ENCODE measurements at places on chromosomes 2 and 18.

- no peak for ATAC-seq
Observed at GRCh38 chr2:165961818-165962217, 8.2 kb upstream of the TTC21B start.

DNA sequence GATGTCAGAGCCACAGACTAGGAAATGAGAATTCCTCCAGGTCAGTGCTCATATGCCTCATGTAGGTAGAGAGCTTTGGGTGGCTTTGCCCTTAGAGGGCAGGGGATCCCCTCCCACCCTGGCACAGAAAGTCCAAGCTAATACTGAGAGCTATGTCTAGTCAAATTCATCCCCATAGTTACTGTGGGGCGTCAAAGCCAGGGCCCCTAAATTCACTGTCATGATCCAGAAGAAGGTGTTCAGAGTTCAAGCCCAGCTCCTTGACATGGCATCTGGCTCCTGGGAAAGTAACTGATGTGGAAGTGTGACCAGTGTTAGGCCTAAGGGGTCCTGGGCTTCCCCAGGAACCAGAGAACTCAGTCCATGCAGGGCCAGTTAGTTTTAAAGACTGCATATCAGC is 1.8 kb downstream of the THNSL2 start:
- no peak for ATAC-seq

GRCh38 chr2:8663997-8664396 is 17.9 kb upstream of the ID2 start:
- ATAC-seq, result no peak

- no peak for ATAC-seq
Observed at GRCh38 chr2:119691651-119692245, 12.7 kb downstream of the TMEM177 start.

DNA sequence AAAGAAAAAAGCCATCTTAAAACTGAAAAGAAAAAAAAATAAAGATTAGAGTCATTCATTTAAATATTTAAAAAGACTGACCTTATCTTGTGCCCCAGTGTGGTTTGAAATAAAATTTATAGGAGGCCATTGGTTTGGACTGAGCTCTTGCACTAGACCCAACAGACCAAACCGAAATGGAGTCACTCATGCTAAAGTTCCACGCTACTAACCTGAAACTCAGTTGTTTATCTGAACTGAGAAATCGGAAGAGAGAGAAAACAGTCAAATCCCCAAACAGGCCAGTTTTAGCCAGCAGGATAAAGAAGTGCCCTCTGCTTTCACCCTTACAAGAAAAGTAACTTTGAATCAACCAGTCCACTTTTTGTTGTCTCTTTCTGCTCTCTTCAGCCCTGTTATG is 18.2 kb downstream of the RBM43 start:
- no peak for ATAC-seq

DNA sequence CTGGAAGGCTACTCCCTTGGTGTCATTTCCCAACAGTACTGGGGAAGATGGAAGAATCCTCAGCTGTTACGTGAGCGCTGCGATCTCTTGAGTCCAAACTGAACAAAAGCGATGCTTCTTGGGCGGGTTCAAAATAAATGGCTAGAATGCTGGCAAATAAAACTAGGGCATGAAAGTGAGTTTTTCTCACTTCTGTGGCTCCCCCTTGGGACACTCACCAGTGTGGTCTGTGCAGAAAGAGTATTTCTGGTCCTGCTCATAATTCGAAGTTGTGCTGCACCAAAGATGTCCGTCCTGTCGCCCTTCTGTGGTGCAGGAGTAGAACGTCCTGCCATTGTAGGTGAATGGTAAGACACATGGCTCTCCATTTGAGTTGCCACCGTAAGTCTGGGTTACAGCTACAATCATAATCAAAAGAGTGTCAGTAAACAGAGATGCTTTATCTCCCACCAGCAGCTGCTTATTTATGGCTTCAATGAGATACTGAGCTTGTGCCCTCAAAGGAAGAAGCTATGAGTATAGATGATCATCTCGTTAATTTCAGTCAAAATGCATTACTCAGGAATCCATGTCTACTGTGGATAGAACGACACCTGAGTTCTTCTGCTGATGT is 11.8 kb downstream of the FN1 start:
- ATAC-seq, result no peak

GRCh38 chr2:157971702-157972101 is 95.6 kb upstream of the ACVR1 start:
- no peak for ATAC-seq

DNA sequence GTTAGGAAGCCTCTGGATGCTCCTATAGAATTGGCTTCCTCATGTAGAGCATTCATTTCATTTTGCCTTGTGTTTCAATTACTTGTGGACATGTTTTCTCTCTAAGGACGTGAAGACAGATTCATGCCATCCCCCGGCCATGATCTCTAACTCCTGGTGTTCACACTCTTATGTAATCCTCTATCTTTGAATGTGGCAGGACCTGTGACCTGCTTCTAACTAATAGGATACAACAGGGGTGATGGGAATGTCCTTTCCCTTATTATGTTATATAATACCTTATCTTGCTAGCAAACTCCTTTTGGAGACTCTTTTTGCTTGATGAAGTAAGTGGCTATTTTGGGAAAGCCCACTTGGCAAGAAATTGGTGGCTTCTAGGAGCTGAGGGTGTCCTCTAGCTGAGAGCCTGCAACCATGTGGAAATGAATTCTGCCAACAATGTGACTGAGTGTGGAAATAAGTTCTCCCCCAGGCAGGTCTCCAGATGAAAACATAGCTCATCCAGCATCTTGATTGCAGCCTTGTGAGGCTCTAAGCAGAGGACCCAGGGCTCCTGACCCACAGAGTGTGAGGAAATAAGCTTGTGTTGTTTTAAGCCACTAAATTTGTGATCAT is 13.8 kb downstream of the DPYSL5 start:
- no peak for ATAC-seq

- ATAC-seq, result no peak
Observed at GRCh38 chr2:84966731-84967130, 4.2 kb upstream of the KCMF1 start.

GRCh38 chr2:146392186-146392585 is 1452.6 kb upstream of the ACVR2A start:
- no peak for ATAC-seq

- no peak for ATAC-seq
Observed at GRCh38 chr2:56749152-56749752, 565.5 kb downstream of the CCDC85A start.

- no peak for ATAC-seq
Observed at GRCh38 chr18:50277942-50278341, 3.4 kb downstream of the MBD1 start.

DNA sequence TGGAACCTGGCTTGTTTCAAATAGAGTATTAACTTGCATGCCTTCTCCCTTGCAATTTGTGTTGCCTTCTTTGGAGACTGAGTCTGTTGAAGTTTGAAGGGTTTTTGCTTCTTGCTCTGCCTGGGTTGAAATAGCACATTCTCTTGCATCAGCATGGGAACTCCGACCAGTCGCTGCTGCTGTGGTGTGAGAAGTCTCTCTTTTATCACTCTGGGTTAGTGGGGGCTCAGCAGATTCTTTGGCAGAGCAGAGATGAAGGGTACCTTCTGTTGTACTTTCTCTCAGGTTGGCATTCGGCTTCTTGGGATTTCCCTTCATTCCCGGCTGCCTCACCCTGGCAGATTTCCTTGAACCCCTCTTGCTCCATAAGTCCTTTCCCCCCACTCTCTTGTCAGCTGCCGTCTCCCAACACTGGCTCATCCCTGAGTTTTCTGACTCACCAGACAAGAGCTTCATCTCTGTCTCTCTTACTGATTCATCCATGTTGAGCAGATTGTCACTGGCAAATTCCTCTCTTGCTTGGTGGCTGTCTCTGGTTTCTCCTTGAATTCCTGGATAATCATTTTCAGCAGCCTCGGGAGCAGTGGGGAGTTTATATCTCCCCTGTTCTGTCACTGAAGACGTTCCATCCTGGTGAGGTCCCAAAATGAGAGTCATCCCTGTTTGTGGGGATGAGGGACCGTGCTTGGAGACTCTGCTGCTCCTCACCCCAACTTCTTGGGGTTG is 49.9 kb downstream of the ALPK2 start:
- no peak for ATAC-seq

DNA sequence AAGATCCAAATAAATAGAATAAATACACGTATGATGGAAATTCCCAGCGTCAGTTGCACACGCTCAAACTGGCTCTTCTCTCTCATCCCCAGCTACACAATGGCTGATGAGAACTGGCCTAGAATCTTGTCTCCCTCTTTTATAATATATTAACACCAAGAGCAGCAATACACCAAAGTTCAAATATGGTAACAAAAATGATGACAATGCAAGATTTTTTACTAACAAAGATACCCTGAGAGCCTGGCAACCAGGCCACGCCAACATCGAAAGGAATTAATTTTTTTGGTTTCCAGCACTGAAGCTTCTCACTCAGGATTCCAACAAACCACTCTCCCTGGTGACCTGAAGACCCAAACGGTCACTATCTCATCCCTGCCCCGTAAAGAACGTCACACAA is 302.7 kb upstream of the ID2 start:
- no peak for ATAC-seq

DNA sequence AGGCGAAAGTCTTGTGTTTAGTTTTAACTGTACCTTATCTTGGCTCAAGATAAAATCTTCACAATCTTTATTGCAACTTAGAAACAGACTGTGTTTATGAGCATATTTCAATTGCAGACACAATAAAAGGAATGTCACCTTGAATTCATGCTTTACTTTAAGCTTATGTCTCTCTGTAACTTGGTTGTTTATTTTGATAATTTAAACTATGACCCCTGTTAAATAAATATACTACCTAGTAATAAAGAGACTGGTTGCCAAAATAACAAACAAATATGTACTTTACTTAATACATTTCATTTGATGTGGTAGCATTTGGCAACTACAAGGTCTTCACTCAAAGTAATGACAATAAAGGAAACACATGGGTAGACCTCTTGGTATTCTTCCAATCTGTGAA is 202.6 kb downstream of the KCNJ3 start:
- ATAC-seq, result no peak

DNA sequence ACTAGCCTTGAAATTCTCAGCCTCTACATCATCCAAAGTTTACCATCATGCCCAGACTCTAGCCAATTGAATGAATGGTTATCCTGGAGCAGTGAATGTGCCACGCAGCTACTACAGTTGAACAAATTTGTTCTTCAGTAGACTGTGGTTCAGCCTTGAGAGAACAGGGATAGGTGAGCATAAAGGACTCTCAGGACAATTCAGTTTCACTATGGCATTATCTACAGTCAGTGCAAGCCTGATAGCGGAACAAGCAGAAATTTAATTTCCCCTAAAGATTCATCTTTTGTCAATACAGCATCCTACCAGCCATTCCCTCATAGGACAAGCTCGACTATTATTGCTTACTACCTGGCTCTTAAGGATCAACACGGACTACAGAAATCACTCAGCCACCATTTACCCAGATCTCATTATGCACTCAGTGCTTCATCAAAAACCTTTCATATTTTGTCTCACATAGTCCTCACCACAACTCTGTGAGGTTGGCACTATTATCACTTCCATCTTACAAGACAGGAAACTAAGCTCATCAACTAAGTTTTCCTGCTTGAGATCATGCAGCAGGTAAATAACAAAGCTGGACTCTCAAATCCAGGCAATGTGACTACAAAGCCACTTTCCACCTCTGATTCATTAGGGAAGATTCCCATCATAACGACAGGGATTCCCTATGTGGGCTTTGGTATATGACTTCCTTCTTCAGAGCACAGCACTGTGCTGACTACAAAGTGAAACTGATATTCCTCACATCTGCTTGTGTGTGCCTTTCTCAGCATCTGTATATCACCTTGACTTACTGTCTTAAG is 181.5 kb upstream of the ACVR2A start:
- peak; percentile 87 for ATAC-seq

DNA sequence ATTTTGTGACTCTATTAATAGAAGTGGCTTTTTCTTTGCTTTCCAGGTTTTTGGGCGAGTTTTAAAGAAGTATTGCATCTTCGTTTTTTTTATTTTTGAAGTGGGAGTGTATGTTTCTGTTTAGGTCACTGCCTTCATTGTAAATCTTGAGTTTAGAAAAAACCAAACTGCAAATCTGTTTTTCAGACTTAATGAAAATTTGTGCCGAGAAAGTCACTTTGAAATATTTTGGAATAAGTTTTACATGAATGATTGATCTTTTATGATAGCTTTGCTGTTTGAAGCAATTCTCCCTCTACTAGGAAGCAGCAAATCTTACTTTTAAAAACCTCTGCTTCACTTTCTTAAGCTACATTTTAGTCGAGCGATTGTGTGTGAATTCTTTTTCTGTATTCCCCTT is 2.2 kb downstream of the SMAD4 start:
- no peak for ATAC-seq

Data from activated CD4-positive, CD25-positive, alpha-beta regulatory T cell treated with anti-CD3 and anti-CD28 coated beads, Interleukin-2, amount 50 U/mL, for 24 hours (primary cell).